ENCODE measurements at places on chromosomes 12 and 14. TPM values are rescaled to one million over a fixed set of nuclear protein-coding genes. Genes with fewer than 3 reads are reported as not detected.

The TPCN1 gene
- polyA plus RNA-seq = 26.7 TPM

DNA sequence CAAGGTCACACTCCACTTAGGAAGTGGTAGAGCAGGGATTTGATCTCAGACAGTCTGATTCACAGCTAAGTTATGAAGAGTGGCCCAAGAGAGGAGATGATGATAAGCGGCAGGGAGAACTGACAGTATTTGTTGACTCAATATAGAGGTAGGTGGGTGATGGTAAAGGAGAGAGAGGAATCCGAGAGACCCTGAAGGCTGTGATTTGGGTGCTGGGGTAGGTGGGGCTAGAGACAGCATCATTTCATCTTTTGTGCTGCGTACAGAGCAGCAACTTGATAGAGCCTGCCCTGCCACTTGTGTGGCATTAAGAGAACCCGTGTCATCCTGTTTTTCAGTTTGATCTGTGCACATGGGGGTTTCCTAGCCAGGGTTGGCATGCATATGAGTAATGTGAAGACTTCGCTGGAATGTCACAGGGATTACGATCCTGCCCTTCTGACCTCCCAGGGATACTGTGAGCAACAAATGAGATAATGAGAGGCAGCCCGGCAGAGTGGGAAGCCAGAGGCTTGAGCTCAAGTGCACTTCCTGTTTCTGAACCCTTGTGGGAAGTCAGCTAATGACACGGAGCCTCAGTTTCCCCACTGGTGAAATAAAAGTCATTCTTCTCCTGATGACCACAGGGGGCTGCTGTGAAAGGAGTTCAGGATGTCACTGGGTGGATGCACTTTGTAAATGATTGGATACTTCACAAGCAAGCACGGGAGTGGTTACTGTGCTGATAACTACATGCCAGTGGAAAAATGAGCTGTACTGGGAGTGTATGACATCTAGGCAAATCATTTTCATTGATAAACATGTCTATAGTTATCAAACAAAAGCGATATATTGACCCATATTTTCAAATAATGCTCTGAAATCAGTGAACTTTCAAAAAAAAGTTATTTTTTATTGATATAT lies 59.5 kb upstream of the IGF1 start:
- no peak for DNase-seq

- no peak for DNase-seq
These were observed at the start of gene SLC35F4 for GRCh38 chr14:57865403-57866198. TSS of gene SLC35F4 (minus strand) at chr14:57866092.

DNA sequence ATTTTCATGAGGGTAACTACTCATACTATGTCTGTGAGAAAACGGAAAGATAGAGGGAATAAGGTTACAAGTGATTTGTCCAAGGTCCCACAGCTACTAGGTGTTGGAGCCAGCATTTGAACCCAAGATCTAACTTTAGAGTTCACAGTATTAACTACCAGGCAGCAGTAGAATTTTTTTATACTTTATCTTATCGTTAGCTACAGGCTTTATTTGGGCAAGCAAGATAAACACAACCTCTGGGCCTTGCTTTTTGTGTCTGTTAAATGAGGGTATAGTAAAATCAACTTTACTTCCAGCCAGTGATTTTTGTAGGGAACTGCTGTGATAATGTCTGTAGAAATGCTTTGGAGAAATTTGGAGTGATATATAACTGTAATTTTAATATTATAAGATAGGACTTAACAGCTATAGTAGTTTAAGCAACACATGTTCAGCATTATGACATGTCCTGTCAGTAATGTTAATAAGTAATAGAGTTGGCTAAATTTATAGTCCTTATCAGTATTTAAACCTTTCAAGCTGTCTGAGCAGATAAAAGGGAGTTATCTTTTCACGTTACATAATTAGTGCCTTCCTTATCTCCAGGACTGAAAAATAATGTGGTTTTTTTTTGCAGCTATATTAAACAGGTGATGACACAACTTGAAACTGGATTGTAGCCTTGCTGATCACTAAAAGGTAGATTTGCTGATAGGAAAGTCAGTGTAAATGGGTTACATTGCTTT lies 12.8 kb downstream of the LEMD3 start:
- DNase-seq = no peak

The TRIM9 gene
- 0.98 TPM for polyA plus RNA-seq

The KRT82 gene
- polyA plus RNA-seq = not detected

- no peak for DNase-seq
These were observed 18.5 kb upstream of the EML1 start for GRCh38 chr14:99774556-99775307.

- no peak for DNase-seq
These were observed 15.5 kb upstream of the KLC1 start for GRCh38 chr14:103613517-103613916.

DNA sequence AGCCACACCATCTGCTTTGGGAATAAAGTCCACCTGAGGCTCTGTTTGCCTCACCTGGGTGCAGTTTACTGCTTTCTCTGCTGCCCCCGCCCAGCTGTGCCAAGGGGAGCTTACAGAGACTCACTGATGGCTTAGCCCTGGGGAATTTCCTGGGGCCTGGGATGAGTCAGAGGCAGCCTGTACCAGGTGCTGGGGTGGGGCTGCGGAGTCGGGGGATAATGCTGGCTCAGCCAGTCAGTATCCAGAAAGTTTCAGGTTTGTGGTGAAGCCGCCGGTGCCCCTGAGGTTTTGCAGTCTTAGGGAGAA lies 22.3 kb downstream of the PLEKHG3 start:
- DNase-seq = no peak

The AICDA gene
- polyA plus RNA-seq = not detected

- no peak for DNase-seq
These were observed 38.5 kb upstream of the SLC6A15 start for GRCh38 chr12:84950971-84951546.

DNA sequence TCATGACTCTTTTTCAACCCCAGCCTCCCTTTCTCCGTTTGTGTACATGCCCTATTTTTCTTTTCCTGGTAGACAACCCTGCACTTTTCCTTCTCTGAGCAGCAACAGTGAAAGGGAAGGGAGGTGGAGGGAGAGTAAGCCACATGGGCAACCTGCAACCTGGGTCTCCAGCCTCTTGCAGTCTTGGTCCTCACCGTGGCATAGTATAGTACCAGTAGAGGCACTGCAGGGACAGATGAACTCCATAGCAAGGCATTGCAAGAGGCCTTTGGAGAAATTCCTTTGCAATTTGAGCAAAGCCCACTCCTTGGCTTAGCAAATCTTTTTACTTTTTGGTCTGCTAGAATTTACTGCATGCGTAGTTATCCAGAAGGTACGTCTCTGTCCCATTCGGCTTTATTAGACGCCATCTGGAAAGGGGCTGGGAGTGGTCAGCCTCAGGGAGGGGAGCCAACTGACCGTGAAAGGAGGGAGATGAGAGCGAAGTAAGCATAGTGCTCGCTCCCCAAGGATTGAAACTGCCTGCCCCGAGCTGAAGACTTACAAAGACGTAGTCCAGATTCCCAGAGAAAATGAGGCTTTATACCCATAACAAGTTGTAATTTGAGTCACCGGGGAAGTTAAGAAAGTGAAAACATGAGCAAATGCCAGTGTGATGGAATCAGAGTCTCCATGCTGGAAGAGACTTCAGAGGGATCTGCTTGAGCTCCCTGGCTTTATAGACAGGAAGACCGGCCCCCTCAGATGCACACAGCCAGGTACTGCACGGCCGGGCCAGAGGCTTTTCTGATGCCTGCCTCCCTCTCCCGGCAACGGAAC lies 332.0 kb downstream of the CACNA1C start:
- no peak for DNase-seq

GRCh38 chr12:76064904-76065303 lies 19.6 kb downstream of the NAP1L1 start:
- no peak for DNase-seq

The NPFF gene
- polyA plus RNA-seq = 0.45 TPM

The TMEM63C gene
- polyA plus RNA-seq = 0.61 TPM

- no peak for DNase-seq
These were observed 58.2 kb upstream of the STRN3 start for GRCh38 chr14:31084385-31084784.

- DNase-seq = no peak
These were observed 13.5 kb downstream of the CPSF2 start for GRCh38 chr14:92135269-92135668.

DNA sequence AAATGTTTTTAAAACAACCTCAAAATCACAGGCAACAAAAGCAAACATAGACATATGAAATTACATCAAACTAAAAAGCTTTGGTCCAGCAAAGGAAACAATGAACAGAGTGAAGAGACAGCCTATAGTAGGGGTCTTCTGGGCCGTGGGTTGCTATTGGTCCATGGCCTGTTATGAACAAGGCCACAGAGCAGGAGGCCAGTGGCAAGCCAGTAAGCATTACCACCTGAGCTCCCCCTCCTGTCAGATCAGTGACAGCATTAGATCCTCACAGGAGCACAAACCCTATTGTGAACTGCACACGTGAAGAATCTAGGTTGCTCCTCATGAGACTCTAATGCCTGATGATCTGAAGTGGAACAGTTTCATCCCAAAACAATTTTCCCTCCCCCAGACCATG lies 174.0 kb downstream of the DIO2 start:
- DNase-seq = no peak
